ENCODE measurements at places on chromosomes 2 and 18.

GRCh38 chr2:80040226-80040625, 264.3 kb downstream of the LRRTM1 start:
- DNase-seq: no peak

DNA sequence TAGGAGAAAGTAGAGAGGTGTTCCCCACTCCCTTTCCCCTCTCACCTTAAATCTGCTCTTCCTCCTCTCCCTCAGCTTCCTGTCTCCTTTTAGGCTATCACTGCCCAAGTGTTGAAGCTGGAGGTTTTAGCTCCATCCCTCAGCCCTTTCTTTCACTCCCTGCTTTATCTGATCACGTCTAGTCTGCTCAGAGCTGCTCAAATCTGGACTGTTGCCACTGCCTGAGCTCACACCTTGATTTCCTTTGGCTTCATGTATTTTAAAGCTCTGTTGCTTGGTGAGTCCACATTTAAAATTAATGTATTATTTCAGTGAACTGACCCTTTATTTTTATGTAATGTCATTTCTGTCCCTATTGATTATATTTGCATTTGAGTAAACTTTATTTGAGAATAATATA, 236.6 kb downstream of the PTGR3 start:
- no peak for DNase-seq

DNA sequence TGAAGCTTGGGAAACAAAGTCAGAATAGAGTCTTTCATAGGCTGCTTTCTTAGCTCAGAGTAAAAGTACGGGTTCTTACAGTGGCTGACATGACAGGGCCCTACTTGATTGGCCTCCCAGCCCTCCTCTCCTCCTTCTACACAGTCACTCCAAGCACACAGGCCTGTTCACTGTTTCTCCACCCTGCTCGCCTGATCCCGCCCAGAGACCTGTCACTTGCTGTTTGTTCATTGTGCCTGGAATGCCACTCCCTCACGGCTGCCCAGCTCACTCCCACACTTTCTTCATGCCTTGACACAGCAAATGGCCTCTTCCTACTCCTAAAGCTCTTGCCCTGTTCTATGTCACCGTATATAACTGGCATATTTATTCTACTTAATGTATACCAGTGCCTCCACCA, 104.8 kb downstream of the MAP4K4 start:
- DNase-seq: no peak

GRCh38 chr2:20065885-20066602, 14.6 kb upstream of the LAPTM4A start:
- DNase-seq: no peak

- no peak for DNase-seq
Measured at GRCh38 chr2:26670171-26670570, 22.4 kb upstream of the KCNK3 start.

- DNase-seq: no peak
Measured at GRCh38 chr2:120468136-120468535, 122.2 kb downstream of the INHBB start.

DNA sequence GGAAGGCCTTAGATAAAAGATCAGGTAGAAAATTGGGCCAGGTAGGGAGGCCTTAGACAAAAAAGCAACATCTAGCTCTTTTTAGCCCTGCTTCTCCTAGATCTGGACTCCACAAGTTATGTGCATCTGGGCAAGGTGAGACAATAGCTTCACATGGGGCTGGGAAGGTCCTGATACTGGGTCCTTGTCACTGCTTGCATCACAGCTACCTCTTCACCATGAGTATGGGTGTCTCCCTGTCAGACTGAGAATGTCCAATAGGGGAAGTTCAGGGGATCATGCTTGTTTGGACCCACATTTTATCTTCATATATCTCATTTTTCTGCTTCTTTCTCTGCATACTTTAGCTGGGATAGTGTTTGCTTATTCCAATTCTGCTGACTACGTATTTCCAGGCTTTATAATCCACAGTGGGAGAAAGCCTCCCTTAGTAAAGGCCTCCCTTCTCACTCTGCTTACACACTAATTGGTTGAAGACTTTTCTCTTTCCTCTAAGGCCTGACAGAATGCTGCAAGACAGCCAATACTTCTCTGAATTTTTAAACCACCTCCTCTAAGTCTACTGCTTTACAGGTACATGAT, 189.6 kb downstream of the CYRIA start:
- DNase-seq: no peak

- no peak for DNase-seq
Measured at GRCh38 chr2:179438654-179439053, 174.0 kb upstream of the SESTD1 start.

DNA sequence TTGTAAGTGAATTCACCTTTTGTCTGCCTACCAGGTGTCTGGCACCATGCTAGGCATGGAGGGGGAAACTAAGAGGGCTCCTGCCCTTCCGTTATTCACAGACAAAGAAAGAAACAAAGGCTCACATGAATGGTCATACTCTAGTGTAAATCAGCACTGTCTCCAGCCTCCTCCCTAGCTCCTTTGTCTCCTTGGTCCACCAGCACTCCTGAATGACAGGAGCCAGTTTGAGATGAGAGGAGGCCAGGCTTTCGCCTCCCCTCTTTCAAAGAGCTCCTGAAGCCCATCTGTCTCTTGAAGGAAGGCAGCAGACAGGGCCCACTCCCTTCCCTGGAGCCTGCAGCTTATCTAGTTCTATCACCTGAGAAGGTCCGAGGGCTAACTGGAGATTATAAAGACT, 18.7 kb downstream of the SATB2 start:
- no peak for DNase-seq

GRCh38 chr2:54728669-54729120, 5.2 kb downstream of the EML6 start:
- no peak for DNase-seq

Data from activated CD8-positive, alpha-beta memory T cell treated with anti-CD3 and anti-CD28 coated beads, Interleukin-2, amount 50 U/mL, for 4 hours (primary cell).